ENCODE measurements at places on chromosomes 16 and 17.

- DNase-seq = no peak
Measured at GRCh38 chr17:42202159-42202558, 7.9 kb upstream of the GHDC start.

- DNase-seq = no peak
Measured at GRCh38 chr17:30230596-30231125, 4.8 kb downstream of the SLC6A4 start.

- DNase-seq = peak; percentile 93
Measured at GRCh38 chr16:46757339-46758050, 9.4 kb upstream of the MYLK3 start.

DNA sequence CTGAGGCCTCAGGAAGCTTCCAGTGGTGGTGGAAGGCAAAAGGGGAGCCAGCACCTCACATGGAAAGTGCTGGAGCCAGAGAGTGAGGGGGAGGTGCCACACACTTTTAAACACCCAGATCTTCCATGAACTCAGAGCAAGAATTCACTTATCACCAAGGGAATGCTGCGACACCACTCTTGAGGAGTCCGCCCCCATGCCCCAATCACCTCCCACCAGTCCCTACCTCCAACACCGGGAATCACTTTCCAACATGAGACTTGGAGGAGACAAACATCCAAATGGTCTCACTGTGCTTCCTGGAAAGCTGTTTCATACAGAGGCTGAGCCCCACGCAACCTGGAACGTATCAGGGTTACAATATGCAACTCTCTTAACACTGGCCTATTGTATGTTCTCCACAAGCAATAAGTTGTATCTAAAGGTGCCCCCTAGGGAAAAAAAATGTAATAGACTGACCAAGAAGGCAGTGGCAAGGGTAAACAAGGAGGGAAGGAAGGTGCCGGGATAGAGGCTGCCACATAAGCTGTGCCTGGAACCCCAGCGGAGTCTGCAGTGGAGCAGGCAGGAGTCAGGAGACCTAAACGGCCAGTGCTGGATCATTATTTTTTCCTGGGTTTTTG, 106.7 kb upstream of the FOXF1 start:
- DNase-seq = peak; percentile 37

- no peak for DNase-seq
Measured at GRCh38 chr16:68776821-68777485, 39.9 kb downstream of the CDH1 start.

GRCh38 chr17:18009609-18010420, 29.2 kb downstream of the ATPAF2 start:
- DNase-seq = peak; percentile 89

GRCh38 chr16:77822661-77823060, 34.3 kb downstream of the VAT1L start:
- DNase-seq = no peak

- DNase-seq = no peak
Measured at GRCh38 chr16:22337849-22338635, 36.4 kb downstream of the CDR2 start.

GRCh38 chr16:66091471-66091891, 275.0 kb upstream of the CDH5 start:
- DNase-seq = no peak

DNA sequence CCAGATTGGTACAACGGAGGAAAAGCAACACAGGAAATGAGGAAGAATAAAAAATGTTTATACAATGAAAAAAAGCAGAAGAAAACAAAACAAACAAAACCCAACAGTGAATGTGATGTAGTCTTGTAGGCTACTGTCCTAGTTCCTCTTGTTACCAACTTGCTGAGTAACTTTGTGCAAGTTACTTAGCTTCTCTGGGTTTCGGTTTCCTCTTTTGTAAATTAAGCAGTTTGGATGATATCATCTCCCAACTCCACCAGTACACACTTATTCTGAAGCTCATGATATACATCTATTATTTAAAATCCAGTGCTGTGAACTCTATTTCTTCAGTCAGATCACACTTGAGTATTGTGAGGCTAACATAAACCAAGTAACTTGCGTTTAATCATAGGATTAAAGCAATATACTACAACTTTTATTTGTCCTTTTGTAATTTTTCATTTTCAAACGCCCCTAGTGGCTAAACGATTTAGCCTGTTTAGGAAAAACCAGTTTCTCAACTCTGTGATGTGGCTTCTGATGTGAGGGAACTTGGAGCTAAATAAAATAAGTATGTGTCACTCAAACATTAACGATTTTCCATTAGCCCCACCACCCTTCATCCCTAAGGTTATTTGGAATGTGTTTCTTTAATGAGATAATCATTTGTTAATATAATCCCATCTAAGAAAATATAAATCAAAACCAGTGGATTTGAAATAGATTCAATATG, 1.4 kb upstream of the UNK start:
- DNase-seq = peak; percentile 46

- no peak for DNase-seq
Measured at GRCh38 chr17:77675816-77676215, 282.7 kb upstream of the TNRC6C start.

GRCh38 chr17:18966831-18967624, 15.1 kb downstream of the SLC5A10 start:
- DNase-seq = peak; percentile 37
